Activated naive CD8-positive, alpha-beta T cell treated with anti-CD3 and anti-CD28 coated beads, Interleukin-2, amount 50 U/mL, for 16 hours (primary cell): ENCODE measurements at places on chromosomes 4 and X.

- DNase-seq, result no peak
Observed at GRCh38 chr4:42331914-42332368, 65.3 kb upstream of the SHISA3 start.

DNA sequence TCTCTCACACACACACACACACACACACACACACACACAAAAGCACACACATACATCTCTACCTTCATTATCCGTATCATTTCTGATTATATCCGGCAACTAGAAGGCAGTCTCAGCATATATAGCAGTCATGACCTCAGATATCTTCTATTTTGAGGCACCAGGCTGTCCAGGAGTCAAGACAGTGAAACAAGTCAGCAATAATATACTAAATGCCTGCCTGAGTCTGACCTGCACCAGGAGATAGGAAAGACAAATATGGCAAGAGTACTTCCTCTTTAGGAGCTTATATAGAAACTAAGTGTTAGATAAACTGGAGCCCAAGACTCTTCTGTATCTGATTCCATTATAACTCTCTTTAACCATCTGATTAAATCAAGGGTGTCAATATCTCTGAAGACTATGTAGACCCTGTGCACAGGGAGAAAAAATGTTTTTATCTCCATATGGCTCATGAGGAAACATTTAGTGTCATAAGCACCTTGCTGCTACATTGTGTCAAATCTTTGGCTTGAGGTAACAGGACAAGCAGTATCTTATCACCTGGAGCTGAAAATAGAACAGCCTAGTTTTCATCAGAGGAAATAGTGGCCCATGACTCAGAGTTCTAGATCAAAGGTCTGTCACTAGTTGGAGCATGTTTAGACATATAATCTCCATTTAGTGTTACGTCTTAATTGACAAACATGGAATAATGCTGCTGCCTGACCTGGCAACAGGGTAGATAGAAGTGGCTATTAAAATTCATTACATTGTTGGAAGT lies 27.0 kb upstream of the FAM47B start:
- DNase-seq, result no peak

DNA sequence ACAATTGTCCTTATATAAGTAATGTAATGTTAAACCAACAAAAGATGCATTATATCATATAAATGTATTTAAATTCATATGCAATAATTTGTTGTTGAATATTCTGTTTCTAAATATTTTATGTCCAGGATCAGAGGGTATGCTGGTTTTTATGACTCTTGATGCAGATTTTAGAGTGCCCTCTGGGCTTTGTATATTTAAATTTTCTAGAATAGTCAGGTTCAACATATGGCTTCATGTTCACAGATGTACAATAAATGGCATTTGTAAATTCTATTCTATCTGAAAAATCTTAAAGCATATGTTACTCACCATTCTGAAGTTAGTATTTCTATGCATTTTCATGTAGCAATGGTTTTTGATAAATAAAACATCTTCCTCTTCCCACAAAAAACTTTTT lies 1555.4 kb downstream of the PCDH18 start:
- DNase-seq, result no peak

DNA sequence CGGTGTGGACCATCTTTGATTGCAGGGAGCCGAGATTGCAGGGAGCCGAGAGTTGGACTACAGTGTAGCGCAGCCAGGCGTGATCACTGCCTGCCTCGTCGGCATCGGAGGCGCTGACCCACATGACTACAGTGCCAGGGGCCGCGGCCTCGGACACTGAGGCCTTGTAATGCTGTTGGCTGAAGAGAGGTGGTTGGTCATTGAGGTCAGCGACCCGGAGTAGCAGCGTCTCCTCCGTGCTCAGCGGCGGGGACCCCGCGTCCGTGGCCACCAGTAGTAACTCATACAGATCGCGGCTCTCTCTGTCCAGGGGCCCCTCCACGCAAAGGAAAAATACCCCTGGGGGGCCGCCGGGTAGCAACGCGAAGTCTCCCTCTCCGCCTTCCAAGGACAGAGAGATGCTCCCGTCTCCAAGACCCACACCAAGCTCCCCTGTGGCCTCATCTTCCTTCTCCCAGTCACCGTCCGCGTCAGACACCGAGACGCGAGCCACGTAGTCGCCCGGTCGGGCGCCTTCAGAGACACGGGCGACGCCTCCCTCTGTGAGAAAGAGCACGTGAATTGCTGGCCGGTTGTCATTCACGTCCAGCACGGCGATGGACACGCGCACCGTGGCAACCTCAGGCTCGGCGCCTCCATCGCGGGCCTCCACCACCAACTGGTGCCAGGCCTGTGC lies 1.9 kb downstream of the DCHS2 start:
- DNase-seq, result no peak

DNA sequence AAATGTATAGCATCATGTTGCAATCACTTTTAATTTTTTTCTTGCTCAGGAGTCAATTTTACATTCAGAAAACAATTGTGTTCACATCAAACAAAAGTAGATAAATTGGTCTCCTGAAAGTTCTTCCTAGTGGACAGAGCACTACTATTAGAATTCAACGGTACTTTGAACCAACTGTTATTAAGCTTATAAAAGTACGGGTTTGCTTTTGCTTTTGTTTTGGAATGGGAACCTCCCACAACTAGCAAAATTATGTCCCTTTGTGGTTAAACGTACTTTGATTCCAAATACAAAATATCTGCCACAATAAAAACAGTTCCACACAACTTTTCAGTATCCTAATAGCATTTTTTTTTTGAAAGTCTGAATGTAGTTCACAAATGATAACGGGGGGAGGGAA lies 8.6 kb upstream of the MAPK10 start:
- DNase-seq, result no peak

GRCh38 chr4:146073517-146073916 lies 102.0 kb upstream of the LSM6 start:
- no peak for DNase-seq

- DNase-seq, result no peak
Observed at GRCh38 chr4:2817701-2818350, 24.9 kb downstream of the SH3BP2 start.

- DNase-seq, result no peak
Observed at GRCh38 chr4:80086296-80086695, 13.3 kb upstream of the ANTXR2 start.

- no peak for DNase-seq
Observed at GRCh38 chrX:7996414-7996813, 69.2 kb upstream of the PNPLA4 start.

GRCh38 chrX:10055430-10055829 lies 88.3 kb downstream of the CLDN34 start:
- no peak for DNase-seq

- no peak for DNase-seq
Observed at GRCh38 chr4:7044137-7044930, 1.2 kb downstream of the TADA2B start.

- DNase-seq, result no peak
Observed at GRCh38 chr4:4560136-4560535, 18.3 kb upstream of the STX18 start.

- DNase-seq, result no peak
Observed at GRCh38 chrX:73847100-73847499, 284.1 kb downstream of the CHIC1 start.

DNA sequence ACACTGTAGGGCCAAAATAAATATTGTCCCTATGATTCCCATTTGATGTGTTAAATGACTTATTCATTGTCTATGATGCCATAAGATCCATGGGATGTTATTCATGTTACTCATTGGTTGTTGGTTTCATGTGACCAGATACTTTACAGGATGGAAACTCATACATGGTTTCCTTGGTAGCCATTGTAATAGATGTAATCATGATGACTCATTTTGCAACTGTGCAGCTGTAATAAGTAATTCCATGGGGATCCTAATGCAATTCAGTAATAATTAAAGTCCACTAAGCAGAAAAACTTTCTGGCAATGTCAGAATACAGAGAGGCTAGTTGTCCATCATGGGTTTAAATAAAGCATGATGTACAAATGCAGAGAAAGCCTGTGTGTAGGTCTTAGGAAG lies 389.7 kb upstream of the NR3C2 start:
- DNase-seq, result no peak

- no peak for DNase-seq
Observed at GRCh38 chrX:49710744-49711319, 15.0 kb upstream of the PAGE1 start.

GRCh38 chrX:49264460-49264859 lies at the start of gene FOXP3:
Gene FOXP3, minus strand, starts transcription at chrX:49264710. Its CDS starts 6,205 bp downstream, at chrX:49258505.
- no peak for DNase-seq

GRCh38 chr4:1078490-1078889 lies 34.9 kb downstream of the RNF212 start:
- DNase-seq, result no peak

DNA sequence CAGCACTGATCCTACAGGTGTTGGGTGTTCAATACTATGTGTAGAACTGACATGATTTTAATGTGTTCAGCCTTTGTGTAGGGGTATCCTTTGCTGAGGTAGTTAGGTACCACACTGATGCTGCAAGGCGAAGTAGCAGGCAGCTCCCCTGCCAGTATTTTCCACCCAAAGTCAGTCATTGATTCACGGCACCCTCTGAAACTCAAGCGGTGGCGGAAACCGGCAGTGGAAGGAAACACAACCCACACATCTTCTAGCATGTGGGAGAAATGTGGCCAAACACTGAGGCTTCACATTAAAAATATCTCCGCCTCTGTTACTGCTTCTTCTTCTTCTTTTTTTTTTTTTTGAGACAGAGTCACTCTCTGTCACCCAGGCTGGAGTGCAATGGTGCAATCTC lies 126.3 kb downstream of the AASDH start:
- DNase-seq, result peak; percentile 21

DNA sequence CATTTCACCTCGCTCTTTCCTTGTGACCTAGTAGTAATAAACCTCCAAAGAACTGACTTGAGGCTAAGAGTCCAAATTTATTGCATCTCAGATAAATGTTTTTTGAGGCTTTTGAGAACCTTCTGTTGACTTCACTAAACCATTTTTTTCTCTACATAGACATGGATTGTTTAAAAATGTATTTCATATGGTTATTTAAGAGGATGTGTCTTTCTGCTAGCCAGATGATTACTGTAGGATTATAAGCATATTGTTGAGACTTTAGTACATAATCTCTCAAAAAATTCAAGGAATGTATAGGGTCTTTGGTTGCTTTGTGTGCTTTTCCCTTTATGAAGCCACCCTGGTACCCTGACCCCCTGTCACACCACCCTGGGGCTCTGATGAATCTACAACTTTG lies 44.8 kb downstream of the ATXN3L start:
- DNase-seq, result no peak

DNA sequence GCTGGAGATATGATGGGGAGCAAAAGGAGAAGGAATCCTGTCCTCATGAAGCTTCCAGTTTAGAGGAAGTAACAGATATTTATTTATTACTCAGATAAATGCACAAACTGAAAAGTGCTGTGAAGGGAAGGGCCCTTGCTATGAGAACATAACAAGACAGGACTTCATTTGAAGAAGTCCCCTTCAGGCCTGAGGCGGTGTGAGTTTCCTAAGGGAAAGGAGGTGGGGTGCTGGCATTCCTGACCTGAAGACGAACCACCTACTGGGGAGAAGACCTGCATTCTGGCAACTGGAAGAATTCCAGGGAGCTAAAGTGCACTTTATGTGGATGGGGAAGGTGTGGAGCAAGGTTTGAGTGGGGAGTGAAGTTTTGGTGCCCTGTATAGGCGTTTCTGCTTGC lies 15.9 kb upstream of the SPARCL1 start:
- DNase-seq, result no peak

DNA sequence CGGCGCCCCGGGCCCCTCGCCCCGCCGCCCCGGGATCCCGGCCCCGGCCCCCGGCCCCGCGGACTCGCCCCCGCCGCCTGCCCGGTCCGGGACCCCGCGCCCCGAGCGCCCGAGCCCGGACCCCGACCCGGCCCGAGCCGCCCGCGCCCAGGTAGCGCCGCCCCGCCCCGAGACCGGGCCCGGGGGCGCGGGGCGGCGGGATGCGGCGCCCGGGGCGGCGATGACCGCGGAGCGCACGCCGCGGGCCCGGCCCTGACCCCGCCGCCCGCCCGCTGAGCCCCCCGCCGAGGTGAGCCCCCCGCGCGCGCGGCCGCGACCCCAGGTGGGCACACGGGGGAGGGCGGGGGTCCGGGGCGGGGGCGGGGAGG lies 224 bp downstream of the FGFRL1 start:
- no peak for DNase-seq

DNA sequence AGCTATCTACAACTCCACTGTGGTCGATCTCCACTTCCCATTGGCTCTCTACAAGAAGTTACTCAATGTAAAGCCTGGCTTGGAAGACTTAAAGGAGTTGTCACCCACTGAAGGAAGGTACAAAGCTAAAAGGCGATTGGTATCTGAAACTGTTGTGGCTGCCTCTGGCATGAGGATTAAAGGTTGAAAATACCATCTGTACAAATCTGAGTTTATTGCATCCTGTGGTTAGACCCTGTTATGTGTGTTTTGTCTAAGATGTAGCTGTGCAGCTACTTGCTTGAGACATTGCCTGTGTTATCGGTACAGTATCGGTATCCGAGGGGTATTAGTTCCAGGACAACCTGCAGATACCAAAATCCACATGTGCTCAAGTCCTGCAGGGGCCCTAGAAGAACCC lies 16.4 kb downstream of the NAP1L5 start:
- DNase-seq, result no peak

GRCh38 chr4:98658287-98659105 lies at the start of gene TSPAN5:
Gene TSPAN5, minus strand, starts transcription at chr4:98658611.
- peak; percentile 58 for DNase-seq

DNA sequence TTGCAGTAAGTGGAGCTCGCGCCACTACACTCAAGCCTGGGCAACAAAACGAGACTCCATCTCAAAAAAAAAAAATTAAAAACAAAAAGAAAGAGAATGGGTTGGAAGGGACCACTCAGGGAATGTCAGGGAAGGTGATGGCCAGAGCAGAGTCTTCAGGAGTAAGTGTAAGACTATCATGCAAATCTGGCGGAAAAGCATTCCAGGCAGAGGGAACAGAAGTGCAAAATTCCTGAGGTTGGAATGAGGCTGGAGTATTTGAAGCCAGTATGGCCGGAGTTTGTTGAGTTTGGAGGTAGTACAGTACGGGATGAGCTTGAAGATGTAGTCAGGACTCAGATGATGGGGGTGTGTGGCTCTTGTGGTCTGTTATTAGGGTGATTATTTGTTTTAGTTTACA lies 7.4 kb downstream of the GALNT7 start:
- DNase-seq, result no peak

GRCh38 chrX:10367406-10367805 lies 210.6 kb downstream of the CLCN4 start:
- no peak for DNase-seq

DNA sequence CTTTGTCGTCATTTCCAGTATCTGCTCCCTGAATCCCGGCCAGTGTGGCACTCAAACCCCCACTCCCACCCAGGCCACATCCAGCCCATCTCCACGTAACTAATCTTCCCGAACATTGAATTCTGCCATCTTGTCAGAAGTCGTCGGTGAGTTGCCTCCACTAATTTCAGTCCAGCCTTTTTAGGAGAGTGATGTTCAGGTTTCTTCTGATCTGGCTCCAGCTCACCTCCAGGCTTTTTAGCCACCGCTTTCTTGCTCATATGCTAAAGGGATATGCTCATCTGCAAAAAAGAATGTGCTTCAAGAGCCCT lies 1.3 kb downstream of the TMEM165 start:
- no peak for DNase-seq

GRCh38 chr4:42554072-42554471 lies 102.8 kb downstream of the ATP8A1 start:
- DNase-seq, result no peak
